ENCODE measurements at places on chromosomes 16 and 17.

DNA sequence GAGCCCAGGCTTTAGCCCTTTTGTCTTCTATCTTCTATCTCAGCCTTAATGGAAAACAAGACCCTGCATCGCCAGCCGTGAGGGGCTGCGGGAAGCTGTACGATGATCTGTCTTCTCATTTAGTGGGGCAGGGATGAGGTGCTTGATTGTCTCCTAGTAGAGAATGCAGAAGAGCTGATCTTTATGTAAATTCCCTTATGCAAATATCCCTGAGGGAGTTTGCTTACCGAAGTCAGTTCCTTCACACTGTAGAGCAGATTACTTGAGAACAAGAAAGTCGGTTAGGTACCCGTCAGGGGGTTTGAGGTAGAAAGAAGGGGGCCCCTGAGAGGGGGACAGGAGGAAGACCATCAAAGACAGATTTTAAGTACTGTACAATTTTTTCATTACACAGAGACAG lies 66.2 kb downstream of the IRF8 start:
- no peak for DNase-seq

- DNase-seq: no peak
Observed at GRCh38 chr16:88467541-88467944, 14.5 kb downstream of the ZFPM1 start.

DNA sequence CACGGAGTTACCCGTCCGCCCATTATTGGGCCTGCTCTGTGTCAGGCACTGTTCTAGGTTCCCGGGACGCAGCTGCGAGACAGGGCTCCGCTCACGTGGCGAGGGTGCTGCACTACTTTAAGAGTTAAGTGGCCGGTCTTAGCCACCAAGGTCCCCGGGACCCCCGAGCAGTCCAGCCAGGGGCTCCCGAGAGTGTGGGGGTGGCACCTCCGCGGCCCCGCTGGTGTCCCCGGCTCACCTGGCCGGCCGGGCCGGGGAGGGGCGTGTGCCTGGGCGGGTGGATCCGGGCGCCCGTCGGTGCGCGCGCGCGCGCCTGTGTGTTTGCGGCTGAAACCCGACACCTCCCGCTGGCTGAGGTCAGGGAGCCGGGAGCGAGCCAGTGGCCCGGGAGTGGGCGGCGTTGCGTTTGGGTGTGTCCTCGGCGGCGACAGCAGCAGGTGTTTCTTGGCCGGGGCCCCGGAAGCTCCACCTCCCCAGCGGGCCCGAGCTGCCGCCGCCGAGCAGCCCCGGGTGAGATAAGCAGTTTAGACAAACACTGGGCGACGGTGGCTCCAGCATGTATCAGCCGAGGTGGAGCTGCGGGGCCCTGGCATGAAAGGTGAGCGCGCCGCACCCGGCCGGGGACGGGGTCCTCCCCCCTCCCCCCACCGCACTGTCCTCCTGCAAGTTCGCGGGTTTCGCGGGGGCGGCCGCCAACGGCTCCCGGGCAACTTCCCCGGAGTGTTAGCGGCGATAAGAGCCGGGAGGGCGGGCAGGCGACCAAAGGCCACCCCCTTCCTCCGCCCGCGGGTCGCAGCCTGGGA lies at the start of gene GSE1:
GSE1 (plus strand) TSS at position 522 of the 803 bp plus-strand sequence; CDS start at position 592, 70 bp downstream.
- peak; percentile 91 for DNase-seq

DNA sequence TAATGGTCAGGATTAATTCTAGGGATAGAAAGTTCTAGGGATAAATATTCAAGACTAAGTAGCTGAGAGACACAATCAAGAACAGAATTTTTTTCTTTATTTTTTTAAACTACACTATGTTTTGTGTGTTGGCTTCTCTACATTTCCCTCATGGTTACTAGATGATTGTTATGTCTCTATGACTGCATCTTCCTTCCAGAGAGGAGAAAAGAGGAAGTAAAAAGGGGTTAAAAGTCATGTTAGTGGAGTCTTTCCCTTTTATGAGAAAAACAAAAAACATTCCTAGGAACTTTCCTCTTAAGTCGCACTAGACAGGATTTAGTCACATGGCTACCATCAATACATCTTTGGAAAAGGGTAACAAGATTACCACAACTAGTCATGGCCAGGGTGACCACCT lies 375.0 kb downstream of the KCNJ2 start:
- DNase-seq: peak; percentile 83

- no peak for DNase-seq
Observed at GRCh38 chr17:74733365-74734122, 3.5 kb upstream of the RAB37 start.

DNA sequence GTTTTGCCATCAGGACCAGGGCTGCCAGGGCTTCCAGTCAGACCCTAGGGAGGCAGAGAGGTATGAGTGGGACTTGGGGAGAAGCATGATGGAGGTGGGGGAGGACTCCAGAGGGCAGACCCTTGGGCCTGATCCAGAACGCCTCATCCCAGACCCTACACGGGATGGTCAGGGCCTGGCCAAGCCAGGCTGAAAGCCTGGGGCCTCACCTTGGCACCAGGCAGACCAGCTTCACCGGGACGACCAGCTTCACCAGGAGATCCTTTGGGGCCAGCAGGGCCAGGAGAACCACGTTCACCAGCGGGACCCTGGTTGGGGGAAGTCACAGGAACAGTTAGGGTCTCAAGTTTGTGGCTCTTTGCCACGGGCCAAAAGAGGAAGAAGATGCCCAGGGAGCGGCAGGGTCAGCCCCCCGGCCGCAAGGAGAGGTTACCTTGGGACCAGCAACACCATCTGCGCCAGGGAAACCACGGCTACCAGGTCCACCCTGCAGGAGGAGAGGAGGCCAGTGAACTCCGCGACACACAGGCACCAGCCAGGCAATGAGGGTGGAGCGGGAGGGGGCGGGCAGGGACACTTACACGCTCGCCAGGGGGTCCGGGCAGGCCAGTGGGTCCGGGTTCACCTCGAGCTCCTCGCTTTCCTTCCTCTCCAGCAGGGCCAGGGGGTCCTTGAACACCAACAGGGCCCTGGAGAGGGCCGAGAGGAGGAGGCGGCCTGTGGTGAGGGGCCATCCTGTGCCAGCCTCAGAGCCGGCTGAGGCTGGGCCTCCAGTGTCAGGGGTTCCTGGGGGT lies 7.1 kb downstream of the COL1A1 start:
- no peak for DNase-seq

DNA sequence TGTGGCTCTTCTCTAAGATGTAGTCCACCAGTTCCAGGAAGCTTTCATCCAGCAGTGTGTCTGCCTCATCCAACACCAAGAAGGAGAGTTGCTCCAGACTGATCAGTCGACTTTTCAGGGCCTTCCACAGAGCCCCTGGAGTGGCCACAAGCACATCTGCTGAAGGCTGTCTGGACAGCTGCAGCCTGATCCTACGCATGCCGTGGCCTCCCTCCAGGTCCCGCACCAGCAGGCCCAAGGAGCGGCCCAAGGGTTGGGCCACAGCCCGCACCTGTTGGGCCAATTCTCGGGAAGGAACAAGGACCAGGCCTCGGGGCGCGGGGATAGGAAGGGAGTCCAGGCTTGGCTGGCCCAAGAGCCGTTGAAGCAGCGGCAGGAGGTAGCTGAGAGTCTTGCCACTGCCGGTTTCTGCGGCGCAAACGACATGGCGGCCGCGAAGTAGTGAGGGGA lies 729 bp downstream of the DDX28 start:
- DNase-seq: no peak

DNA sequence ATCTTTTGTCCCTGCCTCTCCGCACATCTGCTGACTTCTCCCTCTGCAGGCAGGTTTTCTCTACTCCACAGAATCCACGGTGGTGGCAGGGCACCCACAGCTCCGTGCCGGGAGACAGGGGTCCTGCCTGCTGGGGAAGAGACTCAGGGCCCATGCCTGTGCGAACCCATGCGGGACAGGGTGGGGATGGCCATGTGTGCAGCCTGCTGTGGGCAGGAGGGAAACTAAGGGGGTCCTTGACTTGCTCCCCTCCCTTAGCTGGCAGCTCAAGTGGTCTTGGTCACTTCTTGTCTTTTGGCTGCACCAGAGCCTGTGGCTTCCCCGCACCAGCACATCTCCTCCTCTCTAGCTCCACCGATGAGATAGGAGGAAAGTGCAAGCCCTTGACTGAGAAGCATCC lies 69.8 kb downstream of the SLC5A11 start:
- DNase-seq: no peak

GRCh38 chr17:11644265-11645212 lies 46.3 kb downstream of the DNAH9 start:
- peak; percentile 59 for DNase-seq
